ENCODE measurements at places on chromosomes 7 and 10.

GRCh38 chr7:95609277-95609971, 13.1 kb upstream of the PDK4 start:
- no peak for DNase-seq

GRCh38 chr7:16695621-16696237, 49.7 kb downstream of the BZW2 start:
- DNase-seq, result no peak

- no peak for DNase-seq
Observed at GRCh38 chr7:157009778-157010587, 480 bp downstream of the MNX1 start.

DNA sequence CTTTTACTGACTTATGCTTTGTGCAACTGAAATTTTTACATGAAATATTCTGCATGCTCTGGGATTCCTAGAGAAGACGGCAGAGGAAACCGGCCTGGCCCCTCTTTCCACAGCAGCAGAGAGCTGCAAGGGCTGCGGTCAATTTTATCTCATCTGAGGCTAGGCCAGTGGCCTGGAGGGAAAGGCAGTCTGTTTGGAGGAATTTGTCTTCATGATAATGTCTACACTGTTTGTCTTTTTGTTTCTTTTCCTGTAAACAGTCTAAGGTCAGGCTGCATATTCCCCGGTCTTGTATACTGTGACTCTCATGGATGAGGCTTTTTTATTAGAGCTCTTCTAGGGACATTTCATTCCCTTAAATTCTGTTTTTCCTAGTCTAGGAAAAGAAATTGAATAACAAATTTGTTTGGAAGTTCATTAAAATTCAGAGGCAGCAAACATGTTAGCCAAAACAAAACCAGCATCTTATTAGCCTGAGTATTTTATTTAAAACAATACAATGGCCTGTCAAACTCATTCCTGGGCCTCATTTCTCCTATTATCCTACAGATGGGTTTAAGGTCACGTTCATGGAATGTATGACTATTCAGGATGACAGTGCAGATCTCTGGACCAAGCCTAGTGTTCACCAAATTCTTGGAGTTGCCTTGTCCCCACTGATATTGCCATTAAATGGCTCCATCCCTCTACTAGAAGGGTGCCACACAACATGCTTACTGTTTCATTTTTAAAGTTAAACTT, 26.4 kb downstream of the LAMB4 start:
- DNase-seq, result no peak

DNA sequence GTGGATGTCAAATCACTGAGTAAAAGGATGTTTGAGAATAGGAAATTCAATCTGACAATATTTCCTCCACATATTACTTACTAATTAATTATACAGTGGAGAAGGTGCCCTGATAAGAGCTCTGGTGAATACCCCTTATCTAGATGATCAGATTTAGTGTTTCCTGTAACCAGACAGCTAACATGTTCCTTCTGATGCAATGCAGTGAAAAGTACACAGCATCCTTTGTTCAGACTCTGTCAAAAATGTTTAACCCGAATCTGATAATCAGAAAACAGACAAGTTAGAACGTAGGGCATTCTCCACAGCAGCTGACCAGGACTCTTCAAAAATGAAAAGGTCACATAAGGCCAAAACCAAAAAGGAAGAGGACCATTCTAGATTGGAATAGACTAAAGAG, 46.2 kb downstream of the WDR11 start:
- DNase-seq, result no peak
